ENCODE measurements at places on chromosomes 12 and 14.

GRCh38 chr14:81033698-81034240 is 78.3 kb downstream of the TSHR start:
- DNase-seq: no peak

DNA sequence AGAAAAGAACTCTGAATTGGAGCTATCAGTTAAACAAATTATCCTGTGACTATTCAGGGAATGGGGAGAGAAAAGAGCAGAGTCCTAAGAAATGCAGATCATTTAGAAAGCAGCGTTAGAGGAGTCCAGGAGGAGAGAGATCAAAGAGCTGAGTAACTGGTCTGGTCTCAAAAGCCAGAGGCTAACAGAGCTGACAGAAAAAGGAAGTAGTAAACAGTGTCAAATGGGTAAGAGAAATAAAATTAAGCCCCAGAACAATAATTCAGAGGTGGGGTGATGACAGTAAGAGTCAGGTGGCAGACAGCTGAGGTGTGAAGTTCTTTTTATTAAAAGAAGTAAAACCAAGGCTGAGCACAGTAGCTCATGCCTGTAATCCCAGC is 19.3 kb downstream of the GXYLT1 start:
- no peak for DNase-seq

GRCh38 chr14:96126339-96126782 is 78.3 kb upstream of the BDKRB2 start:
- DNase-seq: no peak

- DNase-seq: no peak
Measured at GRCh38 chr14:81990312-81990761, 456.7 kb upstream of the SEL1L start.

DNA sequence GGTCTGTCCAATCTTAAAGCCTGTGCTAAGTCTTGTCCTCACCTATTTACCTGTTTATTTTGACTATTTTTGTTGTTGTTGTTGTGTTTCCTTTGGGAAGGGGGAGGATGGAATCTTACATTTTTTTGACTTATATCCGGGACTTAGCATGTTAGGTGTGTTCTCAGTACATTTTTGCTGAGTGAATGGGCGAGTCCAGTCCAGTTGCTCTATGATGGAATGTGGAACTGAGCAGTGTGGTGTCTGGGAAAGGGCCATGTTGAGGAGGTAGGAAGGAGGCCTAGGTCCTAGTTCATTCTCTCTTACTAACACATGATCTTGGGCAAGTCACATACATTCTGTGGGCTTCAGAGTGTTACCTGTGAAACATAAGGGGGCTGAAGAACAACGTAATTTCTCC is 80.9 kb upstream of the SLC38A2 start:
- DNase-seq: no peak

DNA sequence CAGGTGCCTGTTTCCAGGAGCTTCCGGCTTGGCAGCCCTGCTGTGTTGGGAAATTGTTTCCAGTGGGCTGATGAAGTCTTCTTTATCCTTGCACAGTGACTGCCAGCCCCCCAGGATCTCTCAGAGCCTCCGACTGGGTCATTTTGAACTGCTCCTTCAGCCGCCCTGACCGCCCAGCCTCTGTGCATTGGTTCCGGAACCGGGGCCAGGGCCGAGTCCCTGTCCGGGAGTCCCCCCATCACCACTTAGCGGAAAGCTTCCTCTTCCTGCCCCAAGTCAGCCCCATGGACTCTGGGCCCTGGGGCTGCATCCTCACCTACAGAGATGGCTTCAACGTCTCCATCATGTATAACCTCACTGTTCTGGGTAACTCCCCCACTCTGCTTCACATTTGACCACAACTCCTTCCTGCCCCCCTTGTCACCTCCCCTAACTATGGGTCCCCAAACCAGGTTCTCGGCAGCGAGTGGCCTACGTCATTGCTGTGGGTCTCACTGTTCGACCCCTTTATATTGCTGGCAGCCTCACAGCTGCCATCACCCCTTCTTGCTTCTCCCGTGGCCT is 2.3 kb downstream of the LAG3 start:
- DNase-seq: peak; percentile 30

DNA sequence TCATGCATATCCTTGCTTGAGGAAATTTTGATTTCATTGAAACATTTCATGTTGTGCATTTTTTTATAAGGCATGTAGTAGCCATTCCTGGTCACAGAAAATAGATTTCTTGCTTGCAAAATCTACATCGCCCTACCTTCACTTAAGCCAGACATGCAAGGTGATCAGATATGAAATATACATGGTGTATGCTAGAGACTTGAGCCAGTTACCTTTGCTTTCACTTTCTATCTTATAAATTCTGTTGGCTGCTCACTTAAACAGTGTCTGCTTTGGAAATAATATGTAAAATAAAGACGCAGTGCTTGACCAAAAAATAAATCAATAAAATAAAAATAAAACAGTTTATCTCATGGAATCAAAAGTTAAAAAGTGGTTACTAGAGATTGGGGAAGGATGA is 136.5 kb downstream of the LRFN5 start:
- DNase-seq: no peak

- DNase-seq: no peak
Measured at GRCh38 chr14:68234101-68234905, 414.7 kb downstream of the RAD51B start.

GRCh38 chr14:65095633-65096205 is 6.6 kb downstream of the MAX start:
- no peak for DNase-seq

DNA sequence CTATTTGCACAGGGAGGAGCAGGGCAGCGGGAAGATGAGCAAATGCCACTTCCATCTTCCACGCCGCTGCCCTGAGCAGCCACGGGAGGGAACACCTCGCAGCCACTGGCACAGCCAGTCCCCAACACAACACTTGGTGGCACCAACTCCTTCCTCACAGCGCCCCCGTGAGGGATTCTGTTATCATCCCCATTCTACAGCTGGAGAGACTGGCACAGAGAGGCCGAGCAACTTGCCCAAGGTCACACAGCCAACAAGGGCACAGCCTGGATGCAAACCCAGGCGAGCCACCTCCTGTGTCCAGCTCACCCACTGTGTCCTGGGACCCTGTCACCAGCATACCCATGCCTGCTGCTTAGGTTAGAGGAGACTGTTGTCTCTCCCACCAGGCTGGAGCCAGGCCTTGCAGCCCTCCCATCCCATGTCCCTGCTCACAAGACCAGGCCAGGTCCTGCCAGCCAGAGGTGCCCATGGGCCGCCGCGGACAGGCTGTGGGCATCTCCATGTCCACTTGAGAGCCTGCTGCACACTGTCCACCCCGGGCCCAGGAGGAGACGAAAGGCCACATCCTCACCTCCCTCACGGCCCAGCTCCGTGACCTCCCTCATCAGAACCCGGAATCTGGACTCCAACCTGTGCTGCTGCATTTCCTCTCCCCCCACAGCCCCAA is 57.0 kb downstream of the NCOR2 start:
- no peak for DNase-seq

DNA sequence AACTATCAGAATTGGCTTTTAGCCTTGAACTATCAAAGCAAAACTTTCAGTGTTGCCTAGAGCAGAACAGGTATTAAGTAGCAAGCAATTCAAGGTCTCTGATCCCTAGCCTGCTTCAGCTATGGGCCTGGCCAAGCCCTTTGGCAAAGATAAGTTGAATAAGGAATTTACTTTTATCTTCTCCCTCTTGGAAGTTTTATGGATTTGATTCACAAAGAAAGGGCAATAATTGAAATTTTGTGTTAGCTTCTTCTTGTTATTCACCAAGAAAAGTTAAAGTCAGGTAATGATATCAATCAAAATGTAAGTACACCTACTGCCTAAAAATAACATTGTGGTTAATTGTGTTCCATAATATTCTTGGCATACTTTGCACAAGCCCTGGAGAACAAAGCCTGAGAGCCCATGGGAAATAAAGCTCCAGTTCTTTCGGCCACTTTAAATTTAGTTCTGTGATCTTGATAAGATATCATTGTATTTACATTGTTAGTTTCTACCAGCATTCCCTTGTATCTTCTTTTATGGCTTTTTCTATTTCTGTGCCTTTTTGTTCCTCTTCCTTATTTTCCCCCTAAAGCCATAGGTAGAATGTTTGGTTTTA is 158.0 kb downstream of the RAD51B start:
- no peak for DNase-seq

DNA sequence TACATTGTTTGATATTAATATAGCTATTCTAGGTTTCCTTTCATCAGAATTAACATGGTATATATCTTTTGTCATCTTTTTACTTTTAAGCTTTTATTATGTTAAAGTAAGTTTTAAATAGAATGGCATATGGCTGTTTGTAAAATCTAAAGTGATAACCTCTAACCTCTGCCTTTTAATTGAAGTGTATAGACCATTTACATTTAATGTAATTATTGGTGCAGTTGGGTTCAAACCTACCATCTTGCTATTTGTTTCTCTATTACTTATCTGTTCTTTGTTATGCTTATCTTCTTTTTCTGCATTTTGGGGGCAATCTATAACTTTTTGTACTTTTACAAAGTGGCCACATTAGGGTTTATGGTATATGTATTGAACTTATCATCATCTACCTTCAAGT is 35.8 kb downstream of the PRMT8 start:
- DNase-seq: no peak

DNA sequence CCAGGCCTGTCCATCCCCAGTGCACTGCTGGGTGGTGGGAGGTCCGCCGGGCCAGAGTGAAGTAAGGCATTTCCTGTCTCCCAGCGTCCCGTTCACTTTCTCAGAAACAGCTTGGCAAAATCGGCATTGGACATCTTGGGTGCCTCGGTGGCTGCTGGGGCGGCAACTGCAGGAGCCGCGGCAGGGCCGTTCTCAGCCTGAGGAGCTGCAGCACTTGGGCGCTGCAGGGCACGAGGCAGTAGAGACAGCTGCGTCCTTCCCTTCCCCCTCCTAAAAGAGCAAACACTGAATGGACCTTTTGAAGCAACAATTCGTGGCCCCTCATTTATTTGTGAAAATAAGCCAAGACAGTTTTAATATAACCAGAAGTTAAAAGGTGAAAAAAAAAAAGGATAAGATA is 8.3 kb downstream of the FICD start:
- no peak for DNase-seq

GRCh38 chr12:53612978-53613377 is 13.2 kb downstream of the ATF7 start:
- no peak for DNase-seq

DNA sequence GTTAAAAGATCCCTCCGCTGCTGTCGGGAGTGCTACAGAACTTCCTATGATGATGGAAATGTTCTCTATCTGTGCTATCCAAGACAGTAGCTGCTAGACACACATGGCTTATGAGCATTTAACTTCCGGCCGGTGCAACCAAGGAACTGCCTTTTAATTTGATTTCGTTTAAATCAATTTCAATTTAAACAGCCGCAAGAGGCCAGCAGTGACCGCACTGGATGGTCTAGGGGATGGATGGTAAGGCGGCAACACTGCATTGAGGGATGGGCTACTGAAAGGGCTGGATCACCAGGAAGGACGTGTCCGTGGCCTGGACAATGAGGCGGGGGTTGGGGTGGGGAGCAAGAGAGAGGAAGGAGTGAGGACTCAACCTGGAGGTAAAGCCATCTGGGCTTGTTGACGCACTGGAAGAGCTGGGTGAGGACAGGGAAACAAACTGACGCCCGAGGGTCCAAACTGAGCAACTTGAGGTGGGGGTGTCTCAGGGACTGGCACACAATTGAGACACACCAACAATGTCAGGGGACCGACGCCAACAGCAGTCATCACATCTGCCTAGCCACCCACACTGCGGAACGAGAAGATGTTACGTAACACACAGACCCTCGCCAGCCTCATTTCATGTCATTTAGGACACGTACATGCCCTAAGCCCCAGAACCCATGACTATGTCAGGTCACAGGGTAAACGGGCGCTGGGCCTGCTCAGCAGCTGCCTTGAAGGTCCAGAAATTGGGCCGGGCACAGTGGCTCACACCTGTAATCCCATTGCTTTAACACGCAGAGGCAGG is 57.6 kb downstream of the SCARB1 start:
- DNase-seq: no peak

- no peak for DNase-seq
Measured at GRCh38 chr14:78253986-78254385, 83.8 kb downstream of the NRXN3 start.

DNA sequence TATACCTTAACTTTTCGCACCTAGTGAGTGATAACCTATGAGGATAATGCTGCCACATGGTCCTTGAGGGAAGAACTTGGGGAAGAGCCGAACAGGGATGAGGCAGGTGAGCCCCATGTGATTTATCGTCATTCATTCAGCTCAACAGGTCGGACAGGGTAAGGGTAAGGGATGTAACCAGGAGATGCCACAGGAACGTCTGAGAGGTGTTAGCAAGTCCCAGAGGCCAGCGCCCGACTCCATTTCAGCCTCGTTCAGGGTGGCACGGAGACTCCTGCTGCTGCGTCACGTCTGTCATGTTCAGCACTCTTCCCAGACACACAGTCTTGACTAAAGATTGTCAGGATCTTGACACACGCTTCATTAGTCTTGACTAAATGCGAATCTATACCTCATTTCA is 23.4 kb upstream of the TIGAR start:
- no peak for DNase-seq

- no peak for DNase-seq
Measured at GRCh38 chr12:123428591-123428990, 7.9 kb downstream of the RILPL2 start.

GRCh38 chr12:104611671-104612070 is 154.9 kb downstream of the CHST11 start:
- no peak for DNase-seq

DNA sequence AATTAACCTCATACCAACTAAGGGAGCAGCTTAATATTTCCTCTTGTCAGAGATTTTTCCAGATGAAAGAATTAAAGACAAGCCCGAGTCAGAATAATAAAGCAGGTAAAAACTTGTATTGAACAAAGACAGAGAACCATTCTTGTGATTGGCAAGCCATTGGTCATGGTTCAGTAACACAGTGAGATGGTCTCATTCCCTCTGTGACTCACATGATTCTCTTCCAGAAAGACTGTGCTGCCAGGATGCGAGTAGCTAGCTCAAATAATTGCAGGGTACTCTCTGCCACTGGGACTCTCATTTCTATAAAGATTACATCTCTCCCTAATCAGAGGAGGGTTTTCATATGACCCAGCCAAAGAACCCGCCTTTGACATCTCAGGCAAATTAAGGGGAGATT is 179.4 kb downstream of the PHLDA1 start:
- no peak for DNase-seq

DNA sequence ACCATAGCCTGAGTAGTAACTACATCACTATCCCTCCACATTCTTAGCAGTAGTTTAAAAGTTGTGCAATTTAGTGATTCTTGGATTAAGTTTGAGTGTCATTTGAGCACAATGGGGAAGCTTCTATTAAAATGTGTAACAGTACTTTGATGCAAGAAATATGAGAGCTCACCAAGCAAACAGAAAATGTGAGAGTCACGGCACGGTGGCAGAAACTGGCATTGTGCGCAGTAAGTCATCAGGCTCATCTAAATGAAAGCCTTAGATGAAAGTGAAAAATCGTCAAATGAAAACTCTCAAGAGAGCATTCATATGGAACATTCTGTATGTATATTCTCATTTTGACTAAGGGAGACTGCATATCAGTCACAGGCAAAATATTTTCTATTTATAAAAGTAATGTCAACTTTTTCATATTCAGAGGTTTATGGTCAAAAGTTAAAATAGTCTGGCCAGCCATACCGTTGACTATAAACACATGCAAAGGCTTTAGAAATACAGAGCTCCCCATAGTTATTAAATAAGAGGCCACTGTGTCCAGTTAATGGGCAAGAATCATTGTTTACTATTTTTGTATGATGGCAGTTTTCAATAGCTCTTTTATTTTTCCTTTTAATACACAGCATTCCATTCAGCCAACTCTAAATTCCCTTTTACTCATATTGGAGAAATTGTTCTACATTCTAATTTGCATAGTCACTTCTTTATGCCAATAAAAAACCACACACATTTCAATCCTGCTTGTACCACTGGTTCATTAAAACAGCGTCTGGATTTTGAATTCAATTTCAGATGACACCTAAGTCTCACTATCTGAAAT is 167.9 kb downstream of the PRKD1 start:
- no peak for DNase-seq

Data from stimulated activated CD8-positive, alpha-beta memory T cell treated with anti-CD3 and anti-CD28 coated beads, Interleukin-12 subunit alpha, Interleukin-12 subunit beta, amount 100 ng/mL, for 4 hours (primary cell).